ENCODE measurements at places on chromosomes 5 and 9.
A peak's percentile ranks its signal among the peaks of the same experiment; 100 is the strongest.

GRCh38 chr5:89694026-89694550, 715.5 kb downstream of the CETN3 start:
- no peak for DNase-seq

DNA sequence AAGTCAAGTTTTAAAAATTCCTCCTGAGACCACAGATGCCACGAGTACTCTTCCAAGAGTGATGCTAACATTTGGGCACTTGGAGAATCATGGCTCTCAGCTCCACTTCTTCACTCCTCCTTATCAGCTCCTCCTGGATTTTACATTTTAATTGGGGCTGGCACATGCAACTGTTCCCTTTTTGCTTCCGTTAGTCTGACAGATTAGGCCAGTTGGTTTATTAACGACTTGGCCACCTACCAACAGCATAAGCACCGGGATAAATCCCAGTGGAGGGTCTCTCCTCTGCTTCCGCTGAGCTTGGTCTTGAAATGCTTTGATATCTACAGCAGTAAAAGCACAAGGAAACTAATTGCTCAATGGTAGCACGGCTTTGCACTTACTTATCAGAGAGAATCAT, 134.6 kb upstream of the RASEF start:
- DNase-seq: no peak

DNA sequence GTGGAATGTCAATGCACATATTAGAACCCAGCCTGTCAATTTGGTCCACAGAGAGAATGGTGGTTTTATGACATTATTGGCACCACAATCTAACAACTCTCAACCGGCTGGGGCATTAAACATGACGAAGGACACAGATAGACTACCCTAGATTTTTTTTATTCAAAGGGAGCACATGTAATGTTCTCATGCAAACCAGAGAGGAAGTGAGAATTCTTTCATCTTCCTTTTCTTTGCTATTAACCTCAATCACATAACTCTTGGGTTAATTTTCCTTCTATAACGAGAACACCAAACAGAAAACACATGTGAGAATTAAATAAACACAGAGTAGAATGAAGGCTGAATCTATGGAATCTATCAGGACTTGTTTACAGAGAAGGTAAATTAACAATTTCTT, 94.9 kb upstream of the TNC start:
- no peak for DNase-seq

GRCh38 chr9:37937366-37937765, 33.4 kb upstream of the SLC25A51 start:
- DNase-seq: no peak

DNA sequence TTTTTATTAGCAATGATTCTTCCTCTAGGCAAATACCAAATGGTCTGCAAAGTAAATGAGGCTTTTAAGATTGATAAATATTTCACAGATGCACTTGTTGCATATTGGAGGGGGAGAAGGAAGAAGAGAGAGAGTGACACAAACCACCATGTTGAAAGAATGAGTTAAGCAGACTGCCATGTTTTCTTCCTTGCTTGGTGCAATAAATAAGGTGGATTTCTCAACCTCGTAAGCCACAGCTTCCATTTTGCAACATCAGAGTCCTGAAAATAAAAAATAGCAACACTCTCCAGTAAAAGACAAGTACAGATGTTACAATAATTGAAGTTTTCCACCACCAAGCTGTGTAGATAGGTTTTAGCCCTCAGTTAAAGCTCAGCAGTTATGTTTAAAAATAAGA, 202.9 kb downstream of the SGCD start:
- DNase-seq: no peak

- no peak for DNase-seq
Measured at GRCh38 chr5:142405023-142405422, 80.2 kb upstream of the SPRY4 start.

- DNase-seq: peak; percentile 60
Measured at GRCh38 chr9:71909887-71910649, 925 bp downstream of the ABHD17B start.

- DNase-seq: no peak
Measured at GRCh38 chr5:133367071-133367786, 245.1 kb downstream of the FSTL4 start.

DNA sequence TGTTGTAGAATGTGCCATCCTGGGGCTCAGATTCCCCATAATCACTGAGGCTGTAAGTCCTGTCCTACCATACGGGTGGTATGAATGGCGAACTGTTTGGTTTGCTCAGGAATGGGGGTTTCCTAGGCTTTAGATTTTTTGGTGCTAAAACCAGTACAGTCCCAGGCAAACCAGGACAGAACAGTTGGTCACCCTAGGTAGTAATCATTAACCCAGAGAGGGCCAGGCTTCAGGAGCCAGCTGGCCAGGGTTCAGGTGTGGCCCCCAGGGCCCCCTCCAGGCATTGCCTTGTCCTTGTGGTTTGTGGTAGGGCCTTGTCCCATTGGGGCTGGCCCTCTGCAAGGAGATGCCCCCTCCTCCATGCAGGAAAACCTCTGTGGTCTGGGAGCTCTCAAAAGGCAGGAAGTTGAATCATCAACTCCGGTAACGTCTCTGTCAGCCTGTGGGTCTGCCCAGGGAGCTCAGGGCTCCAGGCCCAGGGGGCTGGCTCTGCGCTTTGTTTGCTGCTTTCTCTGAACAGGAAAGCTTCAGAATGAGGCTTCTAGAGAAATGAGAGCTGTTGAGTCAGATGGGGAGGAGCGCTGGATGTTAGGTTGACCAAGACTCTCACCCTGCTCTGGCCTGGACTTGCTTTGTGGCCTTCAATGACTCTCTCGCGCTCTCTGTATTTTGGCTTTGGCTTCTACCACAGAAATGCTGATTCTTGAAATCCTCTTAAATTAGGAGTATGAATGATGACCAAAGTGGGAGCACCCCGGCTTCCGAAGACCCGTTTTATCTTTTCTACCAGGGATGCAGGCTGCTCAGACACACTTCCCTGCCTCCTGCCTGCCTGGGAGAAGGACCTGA, 22.2 kb upstream of the JADE2 start:
- DNase-seq: peak; percentile 89

DNA sequence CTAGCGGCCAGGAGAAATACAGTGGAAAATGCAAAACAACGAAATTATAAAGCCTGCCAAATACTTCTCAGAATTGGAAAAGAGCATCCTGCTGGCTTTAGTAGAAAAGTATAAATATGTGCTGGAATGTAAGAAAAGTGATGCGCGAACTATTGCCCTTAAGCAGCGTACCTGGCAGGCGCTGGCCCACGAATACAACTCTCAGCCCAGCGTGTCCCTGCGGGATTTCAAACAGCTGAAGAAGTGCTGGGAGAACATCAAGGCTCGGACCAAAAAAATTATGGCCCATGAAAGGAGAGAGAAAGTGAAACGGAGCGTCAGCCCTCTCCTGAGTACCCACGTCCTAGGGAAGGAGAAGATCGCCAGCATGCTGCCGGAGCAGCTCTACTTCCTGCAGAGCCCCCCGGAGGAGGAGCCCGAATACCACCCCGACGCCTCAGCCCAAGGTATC, 15.0 kb downstream of the MSANTD3 start:
- DNase-seq: no peak

DNA sequence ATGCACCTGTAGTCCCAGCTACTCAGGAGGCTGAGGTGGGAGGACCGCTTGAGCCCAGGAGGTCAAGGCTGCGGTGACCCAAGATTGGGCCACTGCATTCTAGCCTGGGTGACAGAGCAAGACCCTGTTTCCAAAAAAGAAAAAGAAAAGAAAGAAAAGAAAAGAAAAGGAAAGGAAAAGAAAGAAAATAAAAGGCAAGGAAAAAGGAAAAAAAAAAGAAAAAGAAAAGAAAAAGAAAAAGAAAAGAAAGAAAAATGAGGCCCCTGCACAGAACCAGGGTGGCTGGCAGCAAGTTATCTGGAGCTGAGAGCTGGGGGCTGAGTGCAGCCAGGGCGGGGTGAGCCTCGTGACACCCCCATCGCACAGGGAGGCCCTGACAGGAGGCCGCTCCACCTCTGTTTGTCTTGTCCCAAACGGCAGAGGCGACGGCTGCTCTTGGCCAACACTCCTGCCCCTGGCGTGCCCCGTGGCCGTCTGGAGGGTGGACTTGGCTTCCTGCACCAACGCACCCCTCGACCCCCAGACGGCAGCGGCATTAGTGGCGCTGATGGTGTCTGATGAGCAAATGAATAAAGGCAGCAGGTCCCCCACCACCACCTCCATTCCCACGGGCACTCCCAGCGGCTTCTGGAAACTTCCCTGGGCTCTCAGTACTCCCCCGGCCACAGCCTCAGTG, 16.7 kb downstream of the EXD3 start:
- no peak for DNase-seq

- no peak for DNase-seq
Measured at GRCh38 chr5:137431051-137431450, 68.1 kb downstream of the SPOCK1 start.

GRCh38 chr5:41012318-41012717, 58.8 kb downstream of the MROH2B start:
- no peak for DNase-seq

GRCh38 chr5:96936431-96937320, 796 bp downstream of the LNPEP start:
- peak; percentile 40 for DNase-seq

DNA sequence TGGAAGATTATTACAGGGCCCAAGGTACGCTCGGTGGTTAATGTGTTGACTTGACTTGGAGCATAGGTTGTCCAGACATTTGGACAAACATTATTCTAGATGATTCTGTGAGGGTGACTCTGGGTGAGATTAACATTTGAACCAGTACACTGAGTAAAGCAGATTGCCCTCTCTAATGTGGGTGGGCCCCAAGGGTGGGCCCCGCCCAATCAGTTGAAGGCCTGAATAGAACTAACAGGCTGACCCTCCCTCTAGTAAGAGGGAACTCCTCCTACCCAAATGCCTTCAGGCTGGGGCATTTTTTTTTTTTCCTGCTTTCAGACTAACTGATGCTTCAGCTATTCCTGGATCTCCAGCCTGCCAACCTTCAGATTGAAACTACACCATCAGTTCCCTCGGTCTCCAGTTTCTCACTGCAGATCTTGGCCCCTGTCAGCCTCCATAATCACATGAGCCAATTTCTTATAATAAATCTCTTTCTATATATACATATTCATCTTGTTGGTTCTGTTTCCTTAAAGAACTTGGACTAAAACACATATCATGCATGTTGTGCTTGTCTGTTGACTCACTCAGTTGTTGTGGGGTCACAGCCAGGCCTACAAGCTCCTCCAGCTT, 338.1 kb upstream of the BRINP1 start:
- DNase-seq: no peak

GRCh38 chr9:136751244-136751643, 2.9 kb upstream of the LCN6 start:
- no peak for DNase-seq

GRCh38 chr5:42621662-42622061, 135.0 kb upstream of the CCDC152 start:
- DNase-seq: no peak

DNA sequence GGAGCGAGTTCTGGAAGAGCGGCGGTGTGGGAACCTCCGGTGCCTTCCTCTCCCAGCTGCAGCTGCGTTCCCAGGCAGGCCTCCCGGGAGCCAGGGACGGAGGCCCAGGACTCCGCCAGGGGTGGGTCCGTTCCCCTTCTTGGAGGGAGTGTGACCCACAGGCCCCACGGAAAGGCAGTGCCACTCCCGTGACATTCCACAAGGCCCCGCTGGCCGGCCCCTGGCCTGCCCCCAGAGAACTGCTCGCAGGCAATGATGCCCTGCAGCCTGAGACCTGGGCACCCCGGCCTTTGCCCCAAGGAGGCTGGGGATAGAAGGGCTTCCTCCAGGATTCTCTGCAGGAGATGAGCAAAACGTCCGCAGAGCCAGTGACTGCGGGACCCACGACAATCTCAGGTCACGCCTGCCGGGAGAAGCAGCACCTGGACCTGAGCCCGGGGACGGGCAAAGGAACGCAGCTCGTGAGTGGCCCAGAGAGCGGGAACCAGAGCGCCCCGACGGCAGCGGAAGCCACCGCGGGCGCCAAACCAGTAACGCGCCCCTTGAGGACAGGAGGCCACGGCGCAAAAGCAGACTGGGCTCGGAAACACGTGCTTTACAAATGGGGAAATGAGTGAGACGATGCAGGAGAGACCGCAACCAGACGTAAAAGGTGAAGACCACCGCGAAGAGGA, 9.3 kb downstream of the OBP2B start:
- DNase-seq: no peak

- DNase-seq: no peak
Measured at GRCh38 chr5:143920772-143921171, 108.8 kb downstream of the HMHB1 start.

DNA sequence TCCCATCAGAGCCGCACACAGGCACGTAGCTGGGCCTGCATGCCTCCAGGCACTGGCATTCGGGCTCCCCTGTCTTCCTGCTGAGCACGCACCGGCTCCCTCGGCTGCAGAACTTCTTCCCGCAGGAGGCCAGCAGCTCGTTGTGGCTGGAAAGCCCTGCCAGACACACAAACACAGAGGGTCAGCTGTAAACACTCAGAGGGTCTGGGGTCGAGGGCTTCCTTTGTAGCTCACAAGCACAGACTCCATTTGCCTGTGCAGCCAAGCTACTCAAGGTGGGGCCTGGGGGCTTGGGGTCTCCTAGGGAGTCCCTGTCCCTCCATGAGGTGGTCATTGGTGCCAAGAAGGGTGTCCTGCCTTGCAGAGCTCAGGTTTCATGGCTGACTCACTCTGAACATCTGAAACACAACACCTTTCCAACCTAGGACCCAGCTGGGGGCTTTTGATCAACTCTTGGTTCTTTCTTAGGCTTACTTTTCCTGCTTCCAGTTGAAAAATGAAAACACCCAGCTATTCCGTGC, 211.4 kb downstream of the FSTL4 start:
- DNase-seq: peak; percentile 87

DNA sequence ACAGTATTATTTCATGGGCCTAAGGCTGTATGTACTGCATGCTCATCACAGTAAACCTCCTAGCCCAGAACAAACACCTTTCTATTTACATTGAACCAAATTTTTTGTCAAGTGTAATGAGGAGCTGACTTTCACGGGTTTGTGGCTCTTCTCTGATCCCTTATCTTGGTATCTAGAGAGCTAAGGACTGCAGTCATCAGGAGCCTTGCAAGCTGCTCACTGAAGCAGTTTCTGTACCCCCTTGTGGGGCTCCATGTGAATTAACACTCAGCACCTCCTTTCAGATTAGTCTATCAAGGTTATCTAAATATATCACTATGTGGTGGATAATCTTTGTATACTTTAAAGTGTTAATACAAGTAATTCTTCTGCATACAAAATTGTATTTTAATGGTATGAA, 108.2 kb downstream of the AUH start:
- no peak for DNase-seq

DNA sequence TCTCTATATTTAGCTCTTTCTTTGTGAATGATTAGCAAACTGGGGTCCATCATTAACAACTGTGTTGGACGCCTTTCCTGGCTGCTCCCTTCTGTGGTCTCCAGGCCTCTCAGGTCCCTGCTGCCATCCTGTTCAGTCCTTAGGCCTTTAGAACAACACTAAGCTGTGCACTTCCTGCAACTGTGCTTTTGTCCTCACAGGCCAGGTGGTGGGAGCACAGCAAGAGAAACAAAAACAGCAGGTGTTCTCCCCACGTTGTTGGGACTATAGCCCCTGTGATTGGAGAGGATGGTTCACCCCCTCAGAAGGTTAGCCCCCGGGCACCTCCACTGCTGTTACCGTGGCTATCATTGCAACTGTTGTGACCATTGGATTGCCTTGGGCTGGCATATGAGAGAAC, 41.7 kb upstream of the CLINT1 start:
- DNase-seq: peak; percentile 78

- no peak for DNase-seq
Measured at GRCh38 chr9:137316012-137316981, 14.2 kb upstream of the NRARP start.

- peak; percentile 100 for DNase-seq
Measured at GRCh38 chr5:140547508-140548299, at the start of gene EIF4EBP3. TSS of gene EIF4EBP3 (plus strand) at chr5:140547662. CDS start at chr5:140547738, 76 bp downstream.

GRCh38 chr9:124125651-124125977, 114.0 kb downstream of the LHX2 start:
- DNase-seq: peak; percentile 28

- DNase-seq: no peak
Measured at GRCh38 chr5:107329850-107330249, 340.9 kb downstream of the EFNA5 start.

Measured in ELF-1 (cell line).